ENCODE measurements at places on chromosomes 7 and 10.

DNA sequence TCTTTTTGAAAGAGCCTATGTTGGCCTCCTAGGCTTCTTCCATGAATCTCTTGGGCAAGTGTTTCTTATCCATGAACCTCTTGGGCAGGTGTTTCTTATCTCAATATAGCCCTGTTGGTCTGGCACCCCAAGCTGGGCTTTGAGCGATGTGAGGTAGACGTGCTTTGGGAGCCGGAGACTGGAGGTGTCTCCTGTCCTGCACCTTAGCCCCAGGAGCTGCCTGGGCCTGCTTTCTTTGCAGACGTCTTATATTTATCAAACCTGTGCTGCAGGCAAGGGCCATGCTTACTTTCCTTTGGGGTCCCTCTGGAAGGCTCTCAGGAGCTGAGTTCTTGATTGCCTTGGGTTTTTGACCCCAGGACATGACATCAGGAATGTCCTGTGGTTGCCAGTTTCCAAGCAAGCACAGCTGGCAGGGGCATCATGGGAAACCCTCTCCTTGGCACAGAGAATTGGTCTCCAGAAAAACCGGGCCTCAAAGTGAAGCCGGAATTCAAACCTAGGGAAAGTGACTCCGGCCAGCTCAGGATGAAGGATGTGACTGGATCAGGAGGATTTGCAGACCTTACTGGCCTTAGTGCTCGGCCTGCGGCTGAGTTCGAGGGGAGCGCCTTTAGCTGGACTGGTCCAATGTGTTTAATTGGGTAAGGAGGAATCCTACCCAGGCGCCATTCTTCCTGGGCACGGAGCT is 2.8 kb downstream of the JAKMIP3 start:
- no peak for DNase-seq

- DNase-seq, result no peak
Observed at GRCh38 chr10:29316308-29317026, 27.6 kb downstream of the LYZL1 start.

GRCh38 chr10:13079776-13080050 is 20.2 kb upstream of the OPTN start:
- no peak for DNase-seq

- no peak for DNase-seq
Observed at GRCh38 chr10:76251841-76252671, 820.6 kb downstream of the LRMDA start.

GRCh38 chr10:86391986-86392722 is 25.6 kb upstream of the GRID1 start:
- no peak for DNase-seq

- no peak for DNase-seq
Observed at GRCh38 chr7:157278791-157279724, 57.7 kb upstream of the DNAJB6 start.

DNA sequence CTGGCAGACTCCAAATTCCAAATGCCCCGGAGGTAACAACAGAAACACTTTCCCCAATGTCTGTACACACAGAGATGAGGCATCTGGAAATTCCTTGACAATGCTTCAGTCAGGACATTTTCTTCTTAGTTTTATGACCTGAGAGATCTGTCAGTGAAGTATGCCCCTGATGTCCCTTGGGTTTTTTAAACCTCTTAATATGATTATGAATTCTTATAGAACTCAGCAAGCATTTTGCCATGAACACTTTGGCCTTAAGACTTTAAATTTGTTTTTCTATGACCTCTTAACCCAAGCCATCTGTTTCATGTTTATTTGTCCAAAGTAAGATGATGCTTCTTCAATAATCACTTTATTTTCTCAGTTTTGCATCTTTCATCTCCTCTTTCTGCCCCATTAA is 1206.2 kb downstream of the GATA3 start:
- no peak for DNase-seq

- no peak for DNase-seq
Observed at GRCh38 chr10:116744885-116745284, 2.5 kb upstream of the HSPA12A start.

DNA sequence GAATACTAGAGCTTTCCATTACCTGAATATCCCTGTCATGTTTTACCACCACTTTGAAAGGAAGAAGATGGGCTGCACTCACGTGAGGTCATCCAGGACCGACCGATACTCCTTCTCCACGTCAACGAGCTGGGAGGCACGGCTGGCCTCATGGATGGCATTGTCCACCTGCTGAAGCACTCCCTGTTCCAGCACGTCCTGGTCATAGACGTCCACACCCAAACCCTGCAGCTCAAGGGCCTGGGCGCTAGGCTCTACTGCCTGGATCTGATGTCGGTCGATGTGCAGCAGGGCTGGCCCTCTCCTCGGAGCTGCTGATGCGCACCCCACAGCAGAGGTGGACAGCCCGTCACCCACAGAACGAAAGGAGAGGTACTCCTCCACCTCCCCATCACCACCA is 6.5 kb downstream of the ERCC6 start:
- no peak for DNase-seq

DNA sequence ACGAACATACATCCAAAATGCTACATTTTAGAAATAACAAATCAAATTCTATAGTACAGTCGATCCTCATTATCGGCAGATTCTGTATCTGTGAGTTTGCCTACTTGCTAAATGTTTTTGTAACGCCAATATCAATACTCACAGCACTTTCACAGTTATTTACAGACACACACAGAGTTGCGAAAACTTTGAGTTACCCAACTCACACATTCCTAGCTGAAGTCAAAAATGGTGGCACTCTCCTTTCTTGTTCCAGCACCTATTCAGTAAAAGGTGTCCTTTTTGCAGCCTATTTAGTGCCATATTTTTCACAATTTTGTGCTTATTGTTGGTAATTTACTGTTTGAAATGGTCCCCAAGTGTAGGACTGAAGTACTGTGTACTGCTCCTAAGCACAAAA is 161.7 kb downstream of the AKR1D1 start:
- no peak for DNase-seq

- no peak for DNase-seq
Observed at GRCh38 chr10:127024685-127025435, 119.6 kb downstream of the DOCK1 start.

DNA sequence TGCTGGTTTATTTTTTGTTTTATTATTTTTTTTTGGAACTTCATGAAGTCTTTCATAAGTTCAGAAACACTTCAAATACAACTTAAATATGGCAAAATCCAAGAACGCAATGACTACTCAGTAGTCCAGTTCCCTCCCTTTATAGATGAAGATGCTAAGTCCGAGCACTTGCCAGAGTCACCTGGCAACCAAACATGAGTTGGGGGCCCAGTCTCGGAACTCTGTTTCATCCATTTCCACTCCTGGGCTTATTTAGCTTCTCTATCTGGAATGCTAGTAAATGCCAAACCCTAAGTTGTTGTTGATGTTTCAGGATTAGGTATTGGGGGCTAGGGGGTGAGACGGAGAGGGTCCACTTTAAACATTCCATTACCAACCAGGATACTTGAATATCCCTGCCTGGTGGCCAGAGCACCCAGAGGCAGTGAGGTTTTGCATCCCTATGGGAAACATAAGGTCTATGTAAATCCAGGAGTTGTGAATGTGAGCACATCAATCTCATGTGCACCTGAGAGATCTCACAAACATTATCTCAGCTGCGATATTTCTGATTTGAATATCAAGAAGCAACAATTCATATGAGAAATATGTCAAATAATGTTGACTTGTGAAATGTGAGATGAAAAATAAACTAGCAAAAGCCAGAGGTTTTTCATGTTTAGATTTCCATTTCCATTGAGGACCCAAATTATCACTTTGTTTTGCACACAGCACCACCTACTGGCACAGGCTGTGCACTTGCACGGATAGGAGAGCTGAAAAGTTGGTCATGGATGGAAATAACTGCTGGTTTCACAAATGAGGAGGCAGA is 129.3 kb downstream of the PKD1L1 start:
- peak; percentile 66 for DNase-seq

GRCh38 chr10:10662716-10663408 is 354.8 kb upstream of the CELF2 start:
- no peak for DNase-seq

DNA sequence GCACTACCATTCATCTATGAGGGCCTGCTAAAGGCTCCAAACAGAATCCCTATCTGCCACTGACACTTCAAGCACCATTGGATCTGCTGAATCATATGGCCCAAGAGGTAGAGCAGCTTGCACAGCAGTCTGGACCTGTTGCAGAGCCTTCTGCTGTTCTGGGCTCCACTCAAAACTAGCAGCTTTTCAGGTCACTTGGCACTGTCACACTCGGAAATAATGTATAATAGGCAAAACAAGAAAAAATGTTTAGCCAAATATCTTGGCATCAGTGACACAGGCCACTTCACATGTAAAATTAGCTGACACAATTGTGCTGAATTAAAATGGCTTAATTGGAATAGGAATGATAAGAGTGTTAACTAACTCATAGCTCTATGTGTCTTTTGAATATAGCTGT is 1182.9 kb upstream of the LRRTM3 start:
- DNase-seq, result no peak

DNA sequence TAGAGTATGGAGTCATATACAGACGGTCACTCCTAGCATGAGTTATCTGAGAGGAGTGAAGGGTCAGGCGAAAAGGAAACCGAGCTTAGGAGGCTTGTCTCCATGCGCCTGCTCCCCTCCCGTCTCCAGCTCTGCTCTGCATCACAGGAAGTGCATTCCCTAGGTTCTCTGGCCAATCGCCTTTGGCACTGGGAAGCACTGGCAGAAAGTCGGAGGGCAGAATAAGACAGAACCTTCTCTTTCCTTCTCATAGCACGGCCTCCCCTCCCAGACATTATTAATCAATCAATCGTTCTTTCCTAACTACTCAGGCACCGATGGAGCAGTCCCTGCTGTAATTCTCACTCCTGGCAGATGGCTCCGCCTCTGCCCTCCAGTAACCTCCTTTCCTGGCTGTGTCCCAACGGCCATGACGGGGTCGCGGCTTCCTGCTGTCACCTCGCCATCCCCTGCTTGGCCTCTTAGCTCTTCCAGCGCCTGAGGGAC is 177.1 kb downstream of the FRMD4A start:
- DNase-seq, result no peak

GRCh38 chr7:128053023-128053422 is 21.8 kb upstream of the LRRC4 start:
- DNase-seq, result no peak

DNA sequence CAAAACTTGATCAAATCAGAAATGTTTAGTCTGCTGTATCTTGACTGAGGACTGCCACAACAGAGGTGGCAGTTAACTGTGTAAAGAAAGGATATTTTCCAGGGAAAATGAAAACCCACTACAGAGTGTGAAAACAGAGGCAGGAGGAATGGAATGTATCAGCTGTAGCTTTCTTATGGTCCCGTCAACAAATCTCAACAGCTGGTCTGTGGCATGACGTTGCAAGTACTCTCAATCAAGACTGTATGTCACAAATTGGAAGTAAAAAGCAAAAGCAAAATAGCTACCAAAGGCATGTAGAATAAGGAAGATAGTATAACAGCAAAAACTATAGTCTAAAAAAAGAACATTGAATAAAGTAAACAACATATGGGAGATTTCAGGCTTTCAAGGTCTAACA is 123.5 kb downstream of the KMT2C start:
- no peak for DNase-seq

GRCh38 chr7:143878884-143879283 is 23.1 kb downstream of the TCAF1 start:
- no peak for DNase-seq

DNA sequence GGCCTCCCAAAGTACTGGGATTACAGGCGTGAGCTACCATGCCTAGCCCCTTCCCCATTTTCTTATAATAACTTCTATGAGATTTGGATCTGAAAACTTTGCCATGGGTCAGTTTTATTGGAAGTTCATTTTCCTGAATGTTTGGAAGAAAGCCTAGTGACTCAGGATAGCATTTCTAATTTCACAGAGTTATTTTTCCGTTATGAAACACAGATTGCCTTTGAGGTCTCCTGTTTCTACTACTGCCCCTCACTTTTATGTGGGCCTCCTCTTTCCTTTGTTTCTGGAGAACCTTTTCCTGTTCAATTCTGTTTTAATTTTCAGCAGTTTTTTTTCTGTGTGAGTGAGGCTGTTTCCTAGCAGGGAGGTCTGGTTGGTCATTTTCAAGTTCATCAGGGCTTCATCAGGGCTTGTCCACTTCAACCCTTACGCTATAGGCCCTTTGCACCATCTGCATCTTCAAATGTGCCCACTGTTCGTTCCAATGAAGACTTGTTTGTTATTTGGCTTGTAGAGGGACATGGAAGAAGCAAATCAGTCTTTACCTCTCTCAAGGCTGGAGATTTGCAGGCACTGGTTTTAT is 58.7 kb downstream of the BMPR1A start:
- DNase-seq, result no peak

GRCh38 chr7:100090527-100091410 is 2.0 kb downstream of the COPS6 start:
- no peak for DNase-seq

DNA sequence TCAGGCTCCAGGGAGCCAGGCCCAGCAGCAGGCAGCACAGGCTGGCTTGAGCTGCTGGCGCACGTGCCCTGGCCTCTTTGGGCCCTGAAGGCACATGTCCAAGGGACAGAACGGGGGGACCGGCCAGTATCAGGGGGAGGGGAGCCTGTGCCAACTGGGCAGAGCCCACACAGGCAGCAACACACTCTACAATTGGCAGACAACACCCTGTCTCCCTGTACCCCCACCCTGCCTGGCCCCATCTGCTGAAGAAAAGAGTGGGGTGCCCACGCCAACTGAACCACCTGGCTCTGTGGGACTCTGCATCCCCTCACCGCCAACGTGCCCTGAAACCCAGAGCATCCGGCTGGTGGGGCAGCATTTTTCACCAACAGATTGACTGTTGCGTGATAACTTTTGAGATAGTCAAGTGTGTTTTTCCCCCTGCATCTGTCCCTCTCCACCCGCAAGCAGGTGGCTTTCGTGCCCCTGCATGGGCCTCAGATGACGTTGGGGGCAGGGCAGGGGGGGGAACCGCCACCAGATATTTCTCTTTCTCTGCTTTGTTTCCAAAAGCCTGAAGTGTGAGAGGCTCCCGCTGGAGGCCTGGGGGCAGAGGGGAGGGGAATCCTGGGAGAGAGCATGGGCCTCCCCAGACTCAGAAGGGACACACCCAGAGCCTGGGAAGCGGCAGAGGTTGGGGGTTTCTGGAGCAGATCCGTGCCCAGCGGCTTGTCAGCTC is 21.8 kb downstream of the SLIT1 start:
- no peak for DNase-seq

GRCh38 chr7:115230882-115231571 is 309.1 kb downstream of the MDFIC start:
- peak; percentile 57 for DNase-seq

DNA sequence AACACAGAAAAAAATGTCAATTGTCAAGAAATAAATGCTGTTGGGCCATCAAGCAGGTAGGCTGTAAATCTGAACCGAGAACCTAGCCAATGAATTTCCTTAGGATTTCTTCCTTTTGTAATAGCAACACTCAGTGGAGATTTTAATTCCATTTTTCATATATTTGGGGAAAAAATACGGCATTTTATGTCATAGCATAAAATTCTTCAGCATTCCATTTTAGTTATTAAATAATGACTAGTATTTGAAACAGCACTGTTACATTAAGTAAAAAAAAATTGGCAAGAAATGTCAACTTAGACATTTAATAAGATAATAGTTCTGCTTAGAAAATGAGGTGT is 12.3 kb upstream of the VIM start:
- no peak for DNase-seq

GRCh38 chr7:42877862-42878261 is 34.0 kb downstream of the C7orf25 start:
- no peak for DNase-seq
